Epithelial cell of prostate (primary cell): ENCODE measurements at places on chromosomes 6 and 20.

DNA sequence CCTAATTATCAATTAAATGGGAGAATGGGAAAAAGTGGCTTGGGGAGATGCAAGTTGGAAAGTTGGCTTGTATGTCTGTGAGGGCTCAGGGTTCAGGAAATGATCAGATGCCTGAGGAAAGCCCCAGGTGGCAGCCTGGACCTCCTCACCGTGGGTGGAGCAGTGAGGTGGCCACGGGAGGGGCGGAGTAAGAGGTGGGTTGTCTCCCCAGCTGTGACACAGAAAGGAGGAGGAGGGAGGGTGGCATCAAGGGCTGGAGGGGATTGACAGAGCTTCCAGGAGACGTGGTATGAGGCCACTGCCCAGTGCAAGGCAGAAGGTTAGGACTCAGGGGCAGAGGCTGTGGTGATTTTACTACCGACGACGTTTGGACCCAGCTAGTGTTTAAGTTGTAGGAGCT lies 672.2 kb downstream of the PRKN start:
- no peak for DNase-seq

- no peak for DNase-seq
Observed at GRCh38 chr6:122683989-122684651, 73.9 kb downstream of the PKIB start.

DNA sequence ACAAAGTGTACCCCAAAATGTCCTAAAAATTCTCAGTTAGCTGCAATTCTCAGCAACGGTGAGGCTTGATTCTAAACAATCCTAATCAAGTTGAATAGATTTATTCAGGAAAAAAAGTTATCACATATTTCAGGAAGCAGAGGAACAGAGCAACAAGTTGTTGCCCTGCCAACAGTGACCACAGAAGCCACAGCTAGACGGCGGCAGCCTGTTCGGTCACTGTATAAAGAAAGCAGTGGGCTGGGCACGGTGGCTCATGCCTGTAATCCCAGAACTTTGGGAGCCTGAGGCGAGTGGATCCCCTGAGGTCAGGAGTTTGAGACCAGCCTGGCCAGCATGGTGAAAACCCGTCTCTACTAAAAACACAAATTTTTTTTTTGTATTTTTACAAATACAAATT lies 171.2 kb upstream of the BMP5 start:
- DNase-seq, result peak; percentile 39

DNA sequence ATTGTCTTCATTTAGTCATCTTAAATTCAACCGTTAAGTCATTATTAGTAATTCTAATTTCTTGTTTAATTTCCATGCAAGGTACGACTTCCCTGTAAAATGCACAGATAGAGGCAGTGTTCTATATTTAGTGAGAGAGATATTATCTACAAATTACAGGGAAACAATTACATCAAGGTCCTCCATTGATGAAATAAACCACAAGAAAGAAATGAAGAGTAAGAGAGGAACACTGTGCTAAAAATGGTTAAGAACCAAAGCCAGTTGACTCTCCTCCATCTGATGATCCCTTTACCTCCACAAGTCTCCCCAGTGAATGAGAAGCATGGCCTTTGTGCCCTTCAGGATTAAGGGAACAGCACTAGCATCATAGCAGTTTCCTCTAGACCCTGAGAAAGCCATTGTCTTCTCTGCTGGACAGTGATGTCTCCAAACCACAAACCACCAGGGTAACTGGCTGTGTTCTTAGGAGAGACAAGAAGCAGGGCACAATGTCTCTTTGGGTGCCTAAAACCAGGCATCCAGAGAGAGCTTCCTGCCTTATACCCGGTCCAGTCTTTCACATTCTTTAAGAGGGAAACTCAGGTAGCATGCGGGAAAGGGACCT lies 38.1 kb downstream of the IRF4 start:
- no peak for DNase-seq

- no peak for DNase-seq
Observed at GRCh38 chr20:13220194-13220903, 725 bp upstream of the ISM1 start.

GRCh38 chr6:129889580-129889979 lies 28.5 kb upstream of the TMEM244 start:
- peak; percentile 49 for DNase-seq

DNA sequence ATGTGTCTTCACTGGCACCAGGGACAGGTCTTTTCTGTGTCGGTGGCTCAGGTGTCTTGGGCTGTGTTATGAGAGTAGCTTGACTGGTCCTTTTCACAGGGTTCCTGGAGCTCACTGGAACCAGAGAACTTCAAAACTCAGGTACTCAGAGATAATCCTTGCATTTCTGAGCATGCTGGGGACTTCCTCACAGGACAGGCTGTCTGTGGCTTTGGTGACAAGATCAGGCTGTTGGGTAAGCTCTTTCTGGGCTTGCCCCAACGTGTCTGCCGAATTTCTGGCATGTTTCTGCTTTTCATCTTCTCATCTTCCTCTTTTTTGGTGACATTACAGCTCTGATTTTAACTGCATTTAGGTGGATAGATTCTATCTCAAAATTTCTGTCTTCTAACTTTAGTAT lies 270.0 kb downstream of the CDH26 start:
- no peak for DNase-seq

- DNase-seq, result no peak
Observed at GRCh38 chr6:13447949-13448724, 39.3 kb downstream of the GFOD1 start.

DNA sequence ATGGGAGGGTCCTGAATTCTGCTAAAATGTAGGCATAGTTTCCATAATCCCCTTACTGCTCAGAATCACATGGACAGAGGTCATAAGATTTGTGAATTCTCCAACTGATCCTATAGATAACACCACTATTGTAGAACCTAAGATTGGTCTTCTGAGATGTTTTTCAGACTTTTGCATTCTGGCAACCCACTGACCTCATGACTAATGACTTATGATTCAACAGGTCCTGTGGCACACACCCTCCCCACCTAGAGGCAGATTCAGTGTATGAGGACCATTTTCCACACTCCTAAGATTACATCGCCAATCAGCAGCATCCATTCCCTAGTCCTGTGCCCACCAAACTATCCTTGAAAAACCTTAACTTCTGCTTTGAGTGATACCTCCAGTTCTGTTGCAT lies 207.2 kb downstream of the BTBD9 start:
- peak; percentile 8 for DNase-seq

DNA sequence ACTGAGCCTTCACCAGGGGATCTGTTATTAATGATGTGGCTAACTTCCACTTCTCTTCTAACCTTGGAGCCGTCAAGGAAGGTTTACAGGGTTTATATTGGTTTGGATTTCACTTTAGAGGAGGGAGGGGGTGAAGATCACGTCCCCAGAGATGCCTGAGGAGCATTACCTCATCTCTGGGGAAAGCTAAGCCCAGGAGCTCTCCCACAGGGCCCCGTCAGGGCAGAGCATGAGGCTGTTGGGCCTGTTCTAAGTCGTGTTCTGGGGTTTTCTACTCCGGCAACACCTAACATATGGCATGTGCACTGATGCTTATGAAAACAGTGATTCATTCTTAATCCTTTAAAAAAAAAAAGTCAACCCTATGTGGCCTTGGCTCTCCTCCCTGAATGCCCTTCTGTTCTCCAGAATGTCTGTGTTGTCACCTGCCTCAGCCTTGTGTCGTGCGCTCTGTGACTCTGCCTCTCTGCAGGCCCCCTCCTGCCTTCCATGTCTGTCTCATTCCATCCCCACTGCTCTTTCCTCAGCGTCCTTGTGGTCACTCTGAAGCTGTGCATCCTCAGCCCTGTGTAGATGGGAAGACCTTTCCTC lies 97.4 kb upstream of the JARID2 start:
- peak; percentile 91 for DNase-seq

DNA sequence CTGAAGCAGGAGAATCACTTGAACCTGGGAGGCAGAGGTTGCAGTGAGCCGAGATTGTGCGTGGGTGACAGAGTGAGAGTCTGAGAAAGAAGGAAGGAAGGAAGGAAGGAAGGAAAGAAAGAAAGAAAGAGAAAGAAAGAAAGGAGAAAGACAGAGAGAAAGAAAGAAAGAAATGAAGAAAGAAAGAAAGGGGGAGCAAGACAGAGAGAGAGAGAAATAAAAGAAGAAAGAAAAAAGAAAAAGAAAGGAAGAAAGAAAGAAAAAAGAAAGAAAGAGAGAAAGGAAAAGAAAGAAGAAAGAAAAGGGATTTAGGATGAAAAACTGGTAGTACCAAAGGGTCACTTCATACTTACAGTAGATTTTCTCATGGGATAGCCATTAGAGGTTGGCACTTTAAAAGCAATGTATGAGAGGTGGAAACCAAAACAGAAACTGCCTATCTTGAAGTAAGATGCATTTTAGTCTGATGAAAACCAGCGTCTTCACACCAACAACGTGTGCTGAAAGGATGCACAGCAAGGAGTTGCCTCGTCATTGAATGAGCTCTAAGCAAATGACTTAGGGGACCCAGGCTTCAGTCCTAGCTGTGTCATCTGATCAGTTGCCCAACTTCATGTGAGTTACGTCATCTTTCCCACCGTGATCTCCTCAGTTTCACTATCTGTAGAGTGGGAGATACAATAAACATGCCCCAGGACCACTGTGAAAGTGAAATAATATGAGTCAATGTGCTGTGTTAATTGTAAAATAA lies 133.9 kb upstream of the NEDD9 start:
- DNase-seq, result no peak

DNA sequence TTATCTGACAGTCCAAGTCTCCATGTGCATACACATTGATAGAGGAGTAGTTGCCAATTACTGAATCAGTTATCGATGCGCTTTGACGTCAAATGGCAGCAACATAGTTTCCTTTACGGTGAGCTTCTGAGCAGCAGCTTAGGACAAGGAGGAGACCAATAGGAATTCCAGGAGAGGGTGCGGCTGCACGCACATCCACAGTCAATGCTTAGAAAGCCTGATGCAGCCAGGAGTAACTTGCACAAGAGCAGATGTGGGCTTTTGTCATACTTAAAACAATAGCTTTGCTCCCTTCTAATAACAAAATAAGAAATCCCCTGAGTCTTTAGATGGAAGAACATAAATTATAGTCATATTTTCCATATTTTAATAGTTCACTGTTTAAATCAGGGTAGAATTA lies 442.1 kb downstream of the BCKDHB start:
- DNase-seq, result no peak

- DNase-seq, result no peak
Observed at GRCh38 chr6:11161031-11161956, 49.8 kb upstream of the ERVFRD-1 start.

- DNase-seq, result no peak
Observed at GRCh38 chr20:21920211-21920610, 214.7 kb downstream of the PAX1 start.

DNA sequence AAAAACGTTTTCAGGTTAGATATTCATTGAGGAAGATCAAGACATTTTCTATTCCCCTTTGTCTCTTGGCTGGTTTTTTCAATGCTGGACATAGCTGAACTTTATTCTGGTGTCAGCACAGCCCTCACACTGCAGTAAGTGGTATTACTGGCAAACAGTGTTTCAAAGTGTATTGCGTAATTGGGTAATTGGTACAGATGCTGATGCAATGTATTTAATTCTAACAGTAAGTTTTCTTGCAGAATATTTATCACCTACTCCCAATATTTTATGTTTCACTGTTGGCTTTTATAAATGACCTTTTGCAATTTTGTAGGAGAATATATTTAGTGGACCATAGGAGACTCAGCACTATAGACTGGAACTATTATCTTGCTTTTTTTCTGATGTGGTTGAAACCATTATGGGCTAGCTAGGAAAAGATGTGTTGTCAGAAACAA lies 287.6 kb upstream of the SOX4 start:
- no peak for DNase-seq

GRCh38 chr6:33981421-33981820 lies 164.5 kb downstream of the GRM4 start:
- DNase-seq, result no peak

DNA sequence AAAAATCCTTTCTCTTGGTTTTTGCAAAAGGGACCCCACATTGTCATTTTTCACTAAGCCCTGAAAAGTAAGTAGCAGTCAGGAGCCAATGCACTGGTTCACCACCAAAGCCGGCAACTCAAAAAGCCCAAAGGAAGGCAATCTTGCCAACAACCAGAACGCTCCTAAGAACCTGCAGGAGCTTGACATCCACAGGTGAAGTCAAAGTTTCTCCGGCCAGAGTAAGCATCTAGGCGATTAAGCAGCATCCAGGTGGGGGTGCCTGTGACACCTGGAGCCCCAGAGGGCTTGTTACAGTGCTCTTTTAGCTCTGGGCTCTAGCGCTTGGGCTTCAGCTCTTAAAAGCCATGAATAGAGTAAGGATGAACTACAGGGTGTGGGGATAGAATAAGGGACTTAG lies 36.1 kb downstream of the SLC35D3 start:
- no peak for DNase-seq

DNA sequence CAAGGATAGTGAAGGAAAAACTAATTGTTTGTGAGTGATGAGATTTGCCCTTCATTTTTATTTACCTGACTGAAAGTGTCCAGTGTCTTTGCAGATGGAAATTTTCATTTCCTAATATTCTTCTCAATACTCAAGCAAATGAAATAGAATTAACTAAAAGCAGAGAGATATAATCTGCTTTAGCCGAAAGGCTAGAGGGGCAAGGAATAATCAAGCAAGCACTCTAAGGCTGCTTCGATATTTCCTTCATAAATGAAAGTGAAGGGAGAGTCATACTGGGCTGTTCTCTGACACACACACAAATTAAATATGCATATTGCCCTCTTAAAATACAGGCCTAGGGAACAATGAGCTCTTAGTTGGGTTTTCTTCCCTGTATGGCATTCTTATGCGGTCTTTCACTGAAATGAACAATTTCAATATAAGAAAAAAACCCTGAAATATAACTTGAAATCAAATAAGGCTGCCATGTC lies 47.5 kb upstream of the POPDC3 start:
- no peak for DNase-seq

- no peak for DNase-seq
Observed at GRCh38 chr6:151199991-151200390, 39.8 kb upstream of the AKAP12 start.

- no peak for DNase-seq
Observed at GRCh38 chr20:10790013-10790412, 116.2 kb upstream of the JAG1 start.
